ENCODE measurements at places on chromosomes 3 and 15. TPM values are rescaled to one million over a fixed set of nuclear protein-coding genes. Genes with fewer than 3 reads are reported as not detected.

GRCh38 chr3:152360302-152360701 lies 91.6 kb downstream of the MBNL1 start:
- H3K27ac ChIP-seq, result peak overlapping the region; percentile 64
- H3K36me3 ChIP-seq, result peaks cover 14% of the 10 kb centered on the region
- DNase-seq, result no peak
- H3K27me3 ChIP-seq, result peaks cover 1% of the 10 kb centered on the region
- no peak overlapping the region for H3K4me3 ChIP-seq

DNA sequence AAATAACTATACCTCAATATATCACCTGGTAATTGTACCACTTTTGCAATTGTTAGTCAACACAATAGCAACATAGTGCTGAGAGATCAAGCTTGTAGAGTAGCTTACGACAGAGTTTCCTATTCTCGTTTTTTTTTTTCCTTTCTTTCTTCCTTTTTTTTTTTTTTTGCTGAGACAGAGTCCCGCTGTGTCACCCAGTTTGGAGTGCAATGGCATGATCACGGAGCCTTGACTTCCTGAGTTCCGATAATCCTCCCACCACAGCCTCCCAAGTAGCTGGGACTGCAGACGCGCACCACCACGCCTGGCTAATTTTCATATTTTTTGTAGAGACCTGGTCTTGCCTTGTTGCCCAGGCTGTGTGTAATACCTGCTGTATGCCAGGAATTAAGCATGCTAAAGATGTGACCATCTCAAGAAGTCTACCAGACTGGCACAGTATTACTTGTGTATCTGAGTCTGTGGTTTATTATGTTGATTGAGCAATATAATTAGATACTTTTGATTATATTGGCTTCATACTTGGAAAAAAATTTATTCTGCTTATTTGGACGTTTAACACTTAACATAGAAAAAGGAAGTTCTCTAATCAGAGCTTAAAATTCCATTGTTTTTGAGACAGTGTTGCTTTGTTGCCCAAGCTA lies 3.0 kb downstream of the SELENOT start:
- H3K4me1 ChIP-seq, result peaks cover 97% of the 10 kb centered on the region
- DNase-seq, result no peak
- peak overlapping the region; percentile 85 for H3K27ac ChIP-seq
- peak overlapping the region; percentile 97 for H3K4me3 ChIP-seq

DNA sequence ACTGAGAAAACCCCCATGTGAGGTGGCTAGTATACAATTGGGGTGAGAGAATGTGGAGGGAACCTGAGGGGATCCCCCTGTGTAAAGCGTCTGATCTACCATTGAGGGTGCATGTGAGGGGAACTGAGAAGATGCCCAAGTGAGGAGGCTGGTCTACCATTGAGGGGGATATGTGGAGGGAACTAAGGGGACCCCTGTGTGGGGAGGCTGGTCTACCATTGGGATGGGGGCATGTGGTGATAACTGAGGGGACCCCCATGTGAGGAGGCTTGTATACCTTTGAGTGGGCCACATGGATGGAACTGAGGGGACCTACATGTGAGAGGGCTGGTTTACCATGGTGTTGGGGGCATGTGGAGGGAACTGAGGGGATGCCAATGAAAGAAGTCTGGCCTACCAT lies 160.8 kb downstream of the FBLN2 start:
- H3K27me3 ChIP-seq, result peaks cover 14% of the 10 kb centered on the region
- no peak for DNase-seq
- H3K36me3 ChIP-seq, result peaks cover 3% of the 10 kb centered on the region
- H3K27ac ChIP-seq, result no peak overlapping the region
- H3K4me1 ChIP-seq, result no peaks in the 10 kb centered on the region
- H3K4me3 ChIP-seq, result no peak overlapping the region

DNA sequence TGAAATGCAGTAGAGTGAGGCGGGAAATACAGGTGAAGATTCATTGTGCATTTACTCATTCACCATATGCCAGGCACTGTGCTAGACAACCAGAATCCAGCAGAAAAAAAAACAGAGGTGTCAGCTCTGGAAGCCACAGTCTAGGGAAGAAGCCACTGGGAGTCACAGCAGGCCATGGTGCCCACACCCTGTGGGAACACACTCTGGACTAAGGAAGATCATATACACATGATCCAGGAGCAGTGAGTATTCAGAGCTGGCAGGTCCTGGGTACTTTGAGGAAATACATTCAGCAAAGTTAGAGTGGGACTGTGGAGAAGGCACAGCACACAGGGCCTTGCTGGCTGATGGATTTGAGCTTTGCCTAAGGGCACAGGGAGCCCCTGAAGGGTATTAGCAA lies 14.8 kb downstream of the FAM240A start:
- H3K4me1 ChIP-seq, result peaks cover 6% of the 10 kb centered on the region
- no peak overlapping the region for H3K27ac ChIP-seq
- peaks cover 10% of the 10 kb centered on the region for H3K27me3 ChIP-seq
- no peaks in the 10 kb centered on the region for H3K36me3 ChIP-seq
- H3K4me3 ChIP-seq, result no peak overlapping the region
- DNase-seq, result no peak

DNA sequence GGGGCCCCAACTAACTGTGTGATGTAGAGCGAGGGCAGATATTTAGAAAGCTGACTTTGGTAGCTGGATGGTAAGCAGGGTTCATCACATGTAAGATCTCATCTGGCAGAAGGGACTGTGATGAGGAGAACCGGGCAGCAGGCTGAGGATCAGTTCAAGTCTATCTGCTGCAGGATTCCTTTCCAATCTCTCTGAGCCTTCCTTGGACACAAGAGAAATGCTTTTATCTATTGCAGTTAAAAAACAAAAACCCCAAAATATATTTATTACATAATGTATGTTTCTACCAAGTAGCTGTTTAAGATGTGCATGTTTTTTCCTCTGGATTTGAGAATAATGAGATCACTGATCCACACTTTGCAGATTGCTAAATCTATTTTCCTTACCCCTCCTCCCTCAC lies 411.5 kb downstream of the RAP2B start:
- no peaks in the 10 kb centered on the region for H3K4me1 ChIP-seq
- H3K4me3 ChIP-seq, result no peak overlapping the region
- no peak for DNase-seq
- no peaks in the 10 kb centered on the region for H3K36me3 ChIP-seq
- no peak overlapping the region for H3K27ac ChIP-seq

GRCh38 chr3:36172699-36173098 lies 207.6 kb upstream of the STAC start:
- H3K4me3 ChIP-seq, result no peak overlapping the region
- H3K27me3 ChIP-seq, result no peaks in the 10 kb centered on the region
- H3K4me1 ChIP-seq, result no peaks in the 10 kb centered on the region
- no peak overlapping the region for H3K27ac ChIP-seq
- H3K36me3 ChIP-seq, result no peaks in the 10 kb centered on the region

DNA sequence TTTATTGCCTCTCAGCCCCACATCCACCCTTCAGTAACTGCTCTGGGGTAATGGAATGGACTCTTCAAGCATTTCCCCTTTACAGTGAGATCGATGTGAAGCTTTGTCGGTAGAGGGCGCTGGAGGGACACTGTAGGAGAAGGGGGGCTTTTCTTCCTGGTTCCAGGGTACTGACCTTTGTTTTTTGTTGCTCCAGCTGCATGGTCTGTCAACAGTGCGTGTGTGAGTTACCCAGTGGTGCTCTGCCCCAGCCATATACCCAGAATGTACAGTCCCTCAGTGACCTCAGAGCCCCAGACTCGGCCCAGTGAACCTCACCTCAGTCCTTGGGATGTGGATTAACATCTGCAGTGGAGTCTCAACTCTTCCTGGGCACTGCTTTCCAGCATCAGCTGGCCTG lies 180.3 kb upstream of the TSC22D2 start:
- H3K4me1 ChIP-seq, result no peaks in the 10 kb centered on the region
- no peak overlapping the region for H3K4me3 ChIP-seq
- H3K27ac ChIP-seq, result no peak overlapping the region
- H3K36me3 ChIP-seq, result no peaks in the 10 kb centered on the region

- H3K27me3 ChIP-seq, result peaks cover 3% of the 10 kb centered on the region
- DNase-seq, result no peak
- H3K4me1 ChIP-seq, result no peaks in the 10 kb centered on the region
- no peak overlapping the region for H3K27ac ChIP-seq
Observed at GRCh38 chr3:45453083-45453482, 64.7 kb downstream of the LARS2 start.

DNA sequence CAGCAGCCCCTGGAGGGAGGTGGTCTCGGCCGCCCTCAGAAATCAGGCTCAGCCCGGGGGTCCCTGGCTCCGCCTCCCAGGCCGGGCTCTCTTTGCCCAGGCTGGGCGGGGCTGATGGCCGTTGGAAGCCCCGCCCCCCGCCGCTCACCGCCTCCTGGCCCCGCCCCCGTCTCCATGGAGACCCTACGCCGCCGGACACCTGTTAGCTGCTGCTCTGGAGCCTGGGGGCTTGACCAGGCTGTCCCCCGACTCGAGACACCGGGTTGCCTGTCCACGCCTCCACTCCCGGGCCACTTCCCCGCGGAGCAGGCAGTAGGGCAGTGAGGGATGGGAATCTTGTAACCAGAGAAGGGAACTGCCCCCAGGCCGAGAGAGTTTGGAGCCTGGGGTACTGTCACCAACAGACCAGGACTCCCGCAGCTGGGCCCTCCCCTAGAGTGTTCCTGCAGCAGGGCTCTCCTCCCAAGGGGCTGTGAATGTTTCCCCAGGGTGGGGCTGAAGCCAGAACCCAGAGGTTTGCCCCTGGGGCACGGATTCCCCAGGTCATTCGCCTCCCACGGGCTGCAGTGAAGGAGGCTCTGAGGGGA lies 27.8 kb upstream of the RPL32 start:
- no peak overlapping the region for H3K27ac ChIP-seq
- DNase-seq, result peak; percentile 32
- peaks cover 21% of the 10 kb centered on the region for H3K4me1 ChIP-seq
- no peaks in the 10 kb centered on the region for H3K36me3 ChIP-seq

GRCh38 chr15:100861511-100861991 lies 18.1 kb upstream of the ALDH1A3 start:
- H3K27me3 ChIP-seq, result peaks cover 2% of the 10 kb centered on the region
- H3K4me3 ChIP-seq, result no peak overlapping the region
- no peaks in the 10 kb centered on the region for H3K4me1 ChIP-seq
- no peak overlapping the region for H3K27ac ChIP-seq

GRCh38 chr3:169966951-169967915 lies 626 bp downstream of the SEC62 start:
- peak overlapping the region; percentile 96 for H3K4me3 ChIP-seq
- H3K36me3 ChIP-seq, result no peaks in the 10 kb centered on the region
- H3K27ac ChIP-seq, result peak overlapping the region; percentile 94
- no peak for DNase-seq
- H3K27me3 ChIP-seq, result no peaks in the 10 kb centered on the region

GRCh38 chr3:52931889-52932288 lies 34.5 kb upstream of the STIMATE start:
- no peaks in the 10 kb centered on the region for H3K27me3 ChIP-seq
- DNase-seq, result no peak
- no peak overlapping the region for H3K4me3 ChIP-seq
- no peak overlapping the region for H3K27ac ChIP-seq

DNA sequence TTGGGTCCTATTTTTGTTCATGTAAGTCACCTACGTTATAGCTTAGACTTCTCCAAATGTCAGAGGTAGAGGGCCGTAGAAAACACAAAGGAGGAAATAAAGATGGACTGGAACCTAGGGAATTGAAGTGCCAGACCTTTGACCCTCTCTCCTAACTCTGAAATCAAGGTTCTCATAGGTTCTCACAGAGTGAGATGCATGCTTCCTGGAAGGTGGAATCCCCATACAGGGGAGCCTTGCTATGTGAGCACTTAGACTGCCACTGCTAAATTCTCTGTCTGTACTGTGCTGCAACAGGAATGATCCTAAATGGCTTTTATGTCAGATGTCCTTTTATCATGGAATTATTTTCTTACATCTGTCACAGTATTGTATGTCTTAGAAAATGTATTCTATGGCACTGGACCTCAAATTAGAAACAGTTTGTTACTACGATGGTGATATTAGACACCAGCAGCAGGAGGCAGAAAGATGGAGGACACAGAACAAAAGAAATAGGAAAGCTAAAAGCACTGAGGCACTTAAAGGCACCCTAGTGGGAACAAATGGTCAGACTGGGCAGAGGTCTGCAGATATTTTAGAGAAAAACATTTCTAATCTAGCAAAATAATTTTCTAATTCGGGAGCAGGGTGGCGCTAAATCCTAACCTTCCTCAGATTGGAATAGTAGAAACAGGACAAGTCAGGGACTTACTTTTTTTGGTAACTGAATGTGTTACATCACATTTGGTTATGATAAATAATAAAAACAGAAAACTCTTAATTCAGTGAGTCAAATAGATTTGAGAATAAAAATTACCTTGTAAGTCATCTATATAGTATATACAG lies 60.2 kb upstream of the CDAN1 start:
- no peaks in the 10 kb centered on the region for H3K27me3 ChIP-seq
- H3K27ac ChIP-seq, result peak overlapping the region; percentile 6
- H3K36me3 ChIP-seq, result peaks cover 10% of the 10 kb centered on the region
- peaks cover 14% of the 10 kb centered on the region for H3K4me1 ChIP-seq
- no peak overlapping the region for H3K4me3 ChIP-seq
- no peak for DNase-seq

DNA sequence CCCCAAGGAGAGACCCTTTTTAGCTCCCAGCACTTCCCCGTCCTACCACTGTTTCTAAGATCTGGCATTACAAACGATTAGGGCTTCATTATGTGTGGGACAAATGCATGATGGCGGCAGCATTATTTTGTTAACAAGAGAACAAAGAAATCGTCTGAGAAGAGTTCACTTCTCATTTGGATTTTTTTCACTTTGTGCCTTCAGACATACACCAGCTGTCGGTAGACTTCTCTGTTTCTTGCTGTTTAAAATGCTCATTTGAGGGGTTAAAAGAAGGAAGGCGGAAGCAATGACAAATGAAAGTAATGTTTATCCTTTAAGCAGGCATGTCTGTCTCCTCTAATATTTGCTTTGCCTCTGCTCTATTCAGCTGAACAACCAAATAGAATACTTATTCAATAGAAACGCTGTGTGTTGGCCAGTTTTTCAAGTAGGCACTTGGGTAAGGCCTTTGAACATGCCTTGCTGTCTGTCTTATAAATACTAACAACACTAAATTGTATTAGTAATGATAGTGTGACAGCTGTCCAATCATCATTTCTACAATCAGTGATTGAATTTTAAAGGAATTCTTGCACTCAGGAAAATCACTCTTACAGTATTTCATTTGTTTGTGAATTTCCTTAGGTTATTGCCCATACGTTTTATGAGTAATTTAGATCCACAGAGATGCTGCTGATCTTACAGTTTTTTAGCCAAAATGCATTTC lies 382.4 kb downstream of the IL5RA start:
- no peak overlapping the region for H3K27ac ChIP-seq
- no peaks in the 10 kb centered on the region for H3K36me3 ChIP-seq
- no peaks in the 10 kb centered on the region for H3K4me1 ChIP-seq
- no peaks in the 10 kb centered on the region for H3K27me3 ChIP-seq

- peak overlapping the region; percentile 86 for H3K27ac ChIP-seq
- H3K4me3 ChIP-seq, result peak overlapping the region; percentile 96
- peaks cover 54% of the 10 kb centered on the region for H3K4me1 ChIP-seq
- no peaks in the 10 kb centered on the region for H3K36me3 ChIP-seq
- DNase-seq, result peak; percentile 77
Observed at GRCh38 chr3:168094877-168095610, 680 bp downstream of the GOLIM4 start.

GRCh38 chr3:131819381-131820055 lies 215.3 kb downstream of the CPNE4 start:
- no peaks in the 10 kb centered on the region for H3K4me1 ChIP-seq
- DNase-seq, result no peak
- no peaks in the 10 kb centered on the region for H3K36me3 ChIP-seq
- H3K27ac ChIP-seq, result no peak overlapping the region

CCDC54 gene
- 0.32 TPM for polyA plus RNA-seq

SHF gene
- 0.76 TPM for polyA plus RNA-seq

FSD2 gene
- polyA plus RNA-seq, result not detected

SIAH2 gene
- 29.1 TPM for polyA plus RNA-seq

SACM1L gene
- polyA plus RNA-seq, result 29.8 TPM

ZBBX gene
- polyA plus RNA-seq, result not detected

CSNK1G1 gene
- 18.5 TPM for polyA plus RNA-seq

GRM7 gene
- not detected for polyA plus RNA-seq
